ENCODE measurements at places on chromosomes 5 and 9.

DNA sequence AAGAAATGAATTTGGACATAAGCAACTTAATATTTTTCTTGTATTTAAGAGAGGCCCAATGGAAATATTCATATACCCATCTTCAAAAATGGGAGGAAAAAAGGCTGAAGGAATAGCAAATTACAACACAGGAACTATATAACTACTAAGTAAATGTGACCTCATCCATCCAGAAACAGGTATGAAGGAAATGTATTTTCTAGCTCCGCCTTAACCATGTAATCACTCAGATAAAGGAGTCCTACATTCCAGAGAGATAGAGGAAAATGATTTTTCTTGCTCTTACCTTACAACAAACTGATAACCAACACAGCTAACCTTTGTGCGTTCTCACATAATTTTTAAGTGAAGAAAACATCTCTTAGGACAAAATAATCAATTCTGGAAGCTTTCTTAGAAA is 96.5 kb downstream of the NR6A1 start:
- DNase-seq: no peak

GRCh38 chr5:144105371-144105770 is 65.1 kb downstream of the YIPF5 start:
- DNase-seq: no peak

- DNase-seq: no peak
These were observed 1.3 kb downstream of the PCSK5 start for GRCh38 chr9:75891771-75892215.

- DNase-seq: no peak
These were observed 81.3 kb downstream of the IZUMO3 start for GRCh38 chr9:24464319-24464951.

- DNase-seq: no peak
These were observed 1.6 kb downstream of the CLPTM1L start for GRCh38 chr5:1343315-1343751.

GRCh38 chr5:176793343-176793699 is 17.0 kb upstream of the UNC5A start:
- DNase-seq: no peak

GRCh38 chr5:38921174-38921573 is 75.4 kb downstream of the OSMR start:
- DNase-seq: no peak

DNA sequence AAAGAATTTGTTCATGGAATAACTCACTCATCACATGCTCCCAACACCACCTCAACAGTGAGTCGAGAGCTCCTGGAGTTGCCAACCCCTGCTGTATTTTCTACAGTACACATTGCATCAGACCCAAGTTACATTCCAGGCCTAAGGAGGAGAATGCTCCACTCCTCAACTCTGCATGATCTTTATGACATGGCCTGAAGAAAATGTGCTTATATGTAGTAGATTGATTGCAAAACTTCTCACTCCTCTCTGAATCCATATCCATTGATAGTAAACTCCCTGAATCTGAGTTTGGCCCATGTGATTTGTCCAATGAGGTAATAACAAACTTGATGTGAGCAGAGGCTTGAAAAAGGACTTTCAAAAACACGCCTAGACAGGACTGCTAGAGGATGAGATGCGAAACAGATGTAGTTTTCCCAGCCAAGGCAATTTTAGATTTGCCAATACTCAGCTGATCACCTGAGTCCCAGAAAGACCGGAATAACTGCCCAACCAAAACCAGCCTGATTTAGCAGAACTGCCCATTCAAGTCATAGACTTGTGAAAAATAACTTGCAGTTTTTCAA is 29.0 kb upstream of the PAPPA start:
- no peak for DNase-seq

DNA sequence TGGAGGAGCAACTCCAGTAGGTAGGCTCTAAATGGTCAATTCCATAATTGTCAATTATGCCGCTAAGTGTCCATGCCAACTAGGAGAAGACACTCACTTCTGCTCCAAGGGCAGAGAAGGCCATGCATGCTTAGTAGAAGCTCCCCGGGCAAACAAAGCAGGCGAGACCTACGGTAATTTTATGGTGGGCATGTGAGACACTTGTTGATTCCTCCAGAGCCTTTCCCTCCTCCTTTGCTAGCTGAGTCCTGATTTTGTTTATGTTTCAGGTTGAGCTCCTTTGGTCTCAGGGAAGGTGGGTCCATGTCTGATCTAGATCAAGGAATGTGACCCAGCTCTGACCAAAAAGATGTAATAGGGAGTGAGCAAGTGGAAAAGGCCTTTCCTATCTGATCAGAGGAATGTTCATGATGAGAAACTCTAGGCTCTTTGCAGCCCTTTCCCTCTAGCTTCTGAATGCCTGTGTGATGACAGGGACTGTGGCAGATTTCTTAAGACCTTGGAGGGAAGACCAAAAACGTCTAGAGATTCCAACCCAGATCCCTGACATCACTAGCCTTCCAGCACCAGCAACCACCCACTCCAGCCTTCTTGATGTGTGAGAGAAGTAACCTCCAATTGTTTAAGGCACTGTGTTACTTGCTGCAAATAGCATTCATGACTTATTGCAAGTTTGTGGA is 7.7 kb upstream of the CPEB4 start:
- no peak for DNase-seq

DNA sequence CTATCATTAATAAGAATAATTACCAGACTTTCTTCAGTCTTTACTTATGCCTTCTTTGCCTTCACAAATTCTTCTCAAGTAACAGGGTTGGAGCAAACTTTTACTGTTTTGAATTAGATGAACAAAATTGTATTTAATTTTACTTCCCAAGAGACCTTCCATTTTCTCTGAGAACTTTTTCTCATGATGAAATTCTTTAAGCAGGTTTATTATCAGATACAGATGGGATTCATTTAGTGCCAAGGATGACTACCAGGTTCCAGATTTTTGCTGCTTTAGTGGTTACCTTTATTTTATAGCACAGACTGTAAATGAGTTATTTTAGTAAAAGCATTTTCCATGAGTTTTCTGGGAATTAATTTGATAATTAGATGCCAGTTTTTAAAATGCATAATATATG is 125.1 kb downstream of the GDNF start:
- DNase-seq: no peak

GRCh38 chr5:38250763-38251448 is 7.5 kb upstream of the EGFLAM start:
- DNase-seq: no peak

GRCh38 chr5:141475625-141476131 is at the start of gene PCDHGC3:
Gene PCDHGC3 (plus strand): TSS chr5:141475966. CDS start chr5:141476117, 151 bp downstream.
- peak; percentile 65 for DNase-seq

DNA sequence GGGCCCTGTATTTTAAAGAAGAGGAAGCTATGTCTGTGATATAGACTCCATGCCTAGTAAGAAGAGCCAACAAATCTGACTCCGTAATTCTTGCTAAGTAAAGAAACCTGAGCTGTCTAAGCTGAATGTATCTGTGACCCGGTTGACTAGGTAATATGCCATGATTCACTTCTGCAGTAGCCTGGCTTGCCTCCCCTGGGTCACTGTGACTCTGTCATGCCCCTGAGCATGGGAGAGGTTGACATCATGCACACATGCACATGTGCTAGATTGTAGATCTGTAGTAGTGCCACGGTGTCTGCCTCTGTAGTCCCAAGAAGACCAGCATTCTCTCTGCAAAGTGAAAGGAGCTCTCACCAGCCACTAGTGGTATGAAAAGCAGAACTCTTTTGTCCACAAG is 9.1 kb downstream of the SLC22A5 start:
- DNase-seq: no peak

- no peak for DNase-seq
These were observed 136.5 kb upstream of the LARP1 start for GRCh38 chr5:154618696-154619095.
